ENCODE measurements at places on chromosomes 5 and 9.

DNA sequence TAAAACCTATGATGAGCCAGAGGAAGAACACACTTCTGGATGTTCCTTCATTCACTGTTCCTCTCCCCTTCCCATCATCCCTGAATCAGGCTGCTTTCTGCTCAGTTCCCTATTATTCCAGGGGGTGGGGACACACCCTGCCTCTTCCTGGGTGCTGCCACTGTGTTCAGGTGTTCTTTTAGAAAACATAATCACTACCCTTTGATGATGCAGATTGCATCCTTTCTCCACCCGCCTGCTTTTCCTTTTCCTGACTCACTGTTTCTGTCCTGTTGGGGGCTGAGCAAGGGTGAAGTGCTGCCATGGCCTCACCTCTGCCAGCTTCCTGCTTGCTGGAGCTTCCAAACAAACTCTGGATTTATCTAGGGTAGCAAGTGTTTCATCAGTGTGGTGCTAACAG, 331.9 kb upstream of the GRIA1 start:
- no peak for DNase-seq

- no peak for DNase-seq
These were observed 10.7 kb downstream of the SLC25A25 start for GRCh38 chr9:128078504-128079434.

- DNase-seq, result no peak
These were observed 68.4 kb upstream of the RAPGEF1 start for GRCh38 chr9:131808291-131808690.

DNA sequence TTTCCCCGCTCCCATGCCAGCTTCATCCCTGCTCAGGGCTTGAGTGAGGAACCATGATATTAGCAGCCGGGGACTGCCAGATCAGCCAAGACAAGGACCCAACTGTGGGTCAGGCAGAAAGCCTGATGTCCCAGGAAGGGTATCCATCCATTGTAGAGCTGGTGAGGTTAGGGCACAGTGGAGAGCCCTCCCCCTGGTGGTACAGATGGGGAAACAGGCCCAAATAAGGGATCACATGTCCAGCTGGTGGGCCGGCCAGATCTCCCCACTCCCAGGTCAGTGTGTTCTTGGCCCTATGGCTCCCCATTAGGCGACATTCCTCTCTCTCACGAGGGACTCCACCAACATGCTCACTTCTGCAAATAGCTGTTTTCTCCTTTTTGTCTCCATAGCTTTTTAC, 9.0 kb downstream of the CDX1 start:
- no peak for DNase-seq

- DNase-seq, result no peak
These were observed 8.0 kb upstream of the HABP4 start for GRCh38 chr9:96441798-96442445.

GRCh38 chr5:40628407-40628806, 51.3 kb upstream of the PTGER4 start:
- no peak for DNase-seq

DNA sequence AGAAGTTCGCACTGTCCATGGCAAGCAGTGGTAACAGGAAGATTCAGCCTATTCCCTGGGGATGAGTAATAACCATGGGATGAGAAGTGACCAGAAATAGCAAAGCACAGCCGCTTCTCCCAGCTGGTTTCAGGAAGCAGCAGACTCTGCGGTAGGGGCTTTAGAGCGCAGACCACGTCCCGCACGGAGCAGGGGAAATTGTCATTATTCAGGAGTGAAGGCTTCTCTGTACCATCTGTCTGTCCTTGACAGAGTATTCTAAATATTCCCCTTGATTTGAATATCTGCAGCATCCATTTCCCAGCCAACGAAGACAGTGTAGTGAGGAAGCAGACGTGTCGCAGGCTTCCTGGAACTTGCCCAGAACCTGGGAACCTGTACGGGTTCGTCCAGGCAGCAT, 159.6 kb downstream of the NXNL2 start:
- no peak for DNase-seq
